ENCODE measurements at places on chromosomes 3 and 15. TPM values are rescaled to one million over a fixed set of nuclear protein-coding genes. Genes with fewer than 3 reads are reported as not detected.

The SLC6A20 gene
- not detected for total RNA-seq

The CPN2 gene
- not detected for total RNA-seq

DNA sequence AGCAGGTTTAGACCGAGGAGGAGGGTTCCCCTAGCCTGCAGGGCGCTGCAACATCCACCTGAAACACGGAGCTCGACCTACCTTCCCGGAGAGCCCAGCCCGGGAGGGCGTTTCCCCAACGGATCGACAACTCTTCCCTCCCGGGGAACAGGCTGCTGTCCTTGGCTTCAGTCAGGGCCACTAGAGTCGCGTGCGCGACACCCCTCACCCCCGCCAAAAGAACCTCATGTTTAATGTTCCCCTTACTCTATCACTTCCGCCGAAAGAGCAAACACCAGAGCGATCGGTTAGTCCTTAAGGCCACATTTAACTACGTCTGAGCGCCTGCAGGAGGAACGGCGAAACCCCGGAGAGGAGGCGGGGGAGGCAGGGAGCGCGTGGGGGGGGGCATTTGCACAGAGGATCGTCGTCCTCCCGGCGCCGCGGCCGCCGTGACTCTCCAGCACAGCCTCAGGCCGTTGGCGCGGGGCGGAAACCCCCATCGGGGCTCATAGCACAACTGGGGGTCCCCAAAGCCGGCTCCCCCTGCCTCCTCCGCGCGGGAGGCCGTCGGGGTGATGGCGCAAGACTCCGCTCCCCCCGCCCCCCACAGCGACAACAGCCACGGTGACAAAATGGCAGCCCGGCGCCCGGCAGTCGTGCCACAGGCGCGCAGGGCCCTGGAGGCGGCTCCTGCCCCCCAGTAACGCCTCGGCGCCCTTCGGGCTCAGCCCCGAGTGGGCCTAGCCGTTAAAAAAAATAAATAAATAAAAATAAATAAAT lies 3.2 kb downstream of the ANP32A start:
- peak; percentile 35 for DNase-seq

DNA sequence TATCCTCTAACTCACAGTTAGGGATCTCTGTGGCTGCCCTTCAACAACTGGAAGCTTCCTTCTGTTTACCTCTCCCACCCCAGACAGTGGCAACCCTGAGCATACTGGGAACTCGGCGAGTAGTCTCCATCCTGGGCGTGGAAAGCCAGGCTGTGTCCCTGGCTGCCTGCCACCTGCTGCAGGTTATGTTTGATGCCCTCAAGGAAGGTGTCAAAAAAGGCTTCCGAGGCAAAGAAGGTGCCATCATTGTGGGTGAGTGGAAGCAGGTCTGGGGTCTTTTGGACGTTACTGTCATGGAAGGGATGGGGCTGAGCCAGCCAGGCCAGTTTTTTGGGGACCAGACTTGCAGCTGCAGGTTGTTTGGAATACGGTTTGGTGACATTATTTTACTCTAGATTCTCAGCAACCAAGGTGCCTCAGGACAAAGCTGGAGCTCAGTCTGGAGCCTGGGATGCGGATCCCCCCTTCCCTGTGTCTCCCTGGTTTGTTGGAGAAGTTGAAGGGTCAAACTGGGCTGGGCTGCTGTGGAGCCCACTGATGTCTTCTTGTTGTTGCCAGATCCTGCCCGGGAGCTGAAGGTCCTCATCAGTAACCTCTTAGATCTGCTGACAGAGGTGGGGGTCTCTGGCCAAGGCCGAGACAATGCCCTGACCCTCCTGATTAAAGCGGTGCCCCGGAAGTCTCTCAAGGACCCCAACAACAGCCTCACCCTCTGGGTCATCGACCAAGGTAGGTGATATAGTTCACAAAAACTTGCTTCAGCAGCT lies 7.5 kb downstream of the UNC45A start:
- DNase-seq = no peak

DNA sequence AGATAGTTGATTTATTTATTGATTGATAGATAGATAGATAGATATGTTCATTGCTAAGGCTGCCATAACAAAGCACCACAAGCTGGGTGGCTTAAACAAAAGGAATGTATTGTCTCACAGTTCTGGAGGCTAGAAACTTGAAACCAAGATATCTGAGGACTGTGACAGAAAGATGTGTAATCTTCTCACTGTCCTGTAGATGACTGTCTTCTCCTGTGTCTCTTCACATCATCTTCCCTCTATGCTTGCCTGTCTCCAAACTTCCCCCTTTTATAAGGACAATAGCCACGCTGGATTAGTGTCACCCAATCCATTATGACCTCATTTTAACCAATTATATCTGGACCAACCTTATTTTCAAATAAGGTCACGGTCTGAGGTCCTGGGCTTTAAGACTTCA lies 40.9 kb downstream of the GNB4 start:
- DNase-seq = no peak

All from neural crest cell (in vitro differentiated cells).